ENCODE measurements at places on chromosomes 2 and 18.
A peak's percentile ranks its signal among the peaks of the same experiment; 100 is the strongest.

GRCh38 chr18:37565101-37565976, at the start of gene CELF4:
Gene CELF4, minus strand, starts transcription at chr18:37565798.
- H3K27ac ChIP-seq: no peak within 1 kb of the TSS
- peaks cover 4% of the 10 kb centered on the region for H3K4me1 ChIP-seq
- H3K36me3 ChIP-seq: no peaks in the 10 kb centered on the region
- H3K4me3 ChIP-seq: peak within 1 kb of the TSS; percentile 52
- DNase-seq: no peak
- H3K27me3 ChIP-seq: peaks cover 33% of the 10 kb centered on the region

GRCh38 chr18:4587204-4587603, 132.1 kb upstream of the DLGAP1 start:
- no peaks in the 10 kb centered on the region for H3K4me1 ChIP-seq
- no peak overlapping the region for H3K27ac ChIP-seq
- peak; percentile 0 for DNase-seq
- no peaks in the 10 kb centered on the region for H3K36me3 ChIP-seq
- no peaks in the 10 kb centered on the region for H3K27me3 ChIP-seq

DNA sequence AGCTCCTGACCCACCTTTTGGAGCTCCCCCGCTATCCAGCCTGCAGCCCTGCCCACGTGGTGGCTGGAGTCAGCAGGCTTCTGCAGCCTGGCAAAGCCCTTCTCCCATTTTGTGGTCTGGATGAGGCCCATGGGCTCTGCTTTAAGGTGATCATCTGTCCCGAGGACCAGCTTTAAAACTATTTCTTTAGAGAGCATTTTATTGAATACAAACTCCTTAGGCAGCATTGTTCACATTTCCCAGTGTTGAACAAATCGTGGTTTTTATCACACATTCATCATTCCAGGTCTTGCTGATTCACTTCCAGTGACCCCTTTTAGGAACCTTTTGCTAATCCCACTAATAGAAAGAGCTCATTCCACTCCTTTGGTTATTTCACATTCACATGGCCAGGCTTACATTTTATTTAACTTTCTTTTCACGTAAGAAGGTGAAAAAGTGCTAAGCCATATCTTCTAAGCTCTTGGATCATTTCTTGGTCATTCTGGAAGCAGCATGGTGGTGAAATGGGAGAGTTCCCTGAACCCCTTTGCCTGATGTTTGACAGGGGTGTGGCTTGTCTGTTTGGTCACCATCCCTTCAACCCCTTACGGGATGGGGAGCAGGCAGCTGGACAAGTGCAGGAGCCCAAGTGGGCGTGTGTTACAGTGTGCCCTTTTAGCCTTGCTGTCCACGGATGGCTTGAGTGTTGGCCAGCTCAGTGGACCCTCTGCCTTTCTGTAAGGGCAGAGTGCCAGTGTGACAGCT, 80.4 kb upstream of the RAPGEF4 start:
- H3K36me3 ChIP-seq: no peaks in the 10 kb centered on the region
- no peaks in the 10 kb centered on the region for H3K27me3 ChIP-seq
- DNase-seq: peak; percentile 94
- H3K4me1 ChIP-seq: peaks cover 16% of the 10 kb centered on the region

- no peaks in the 10 kb centered on the region for H3K4me1 ChIP-seq
- DNase-seq: no peak
- H3K36me3 ChIP-seq: no peaks in the 10 kb centered on the region
- H3K27ac ChIP-seq: no peak overlapping the region
These were observed 324.0 kb upstream of the SETBP1 start for GRCh38 chr18:44356566-44357157.

- H3K4me1 ChIP-seq: no peaks in the 10 kb centered on the region
- DNase-seq: no peak
- no peak overlapping the region for H3K27ac ChIP-seq
- H3K27me3 ChIP-seq: no peaks in the 10 kb centered on the region
These were observed 76.1 kb upstream of the CCDC85A start for GRCh38 chr2:56107502-56108220.

GRCh38 chr18:78021196-78021595, 771.5 kb downstream of the GALR1 start:
- H3K27me3 ChIP-seq: no peaks in the 10 kb centered on the region
- no peak for DNase-seq
- no peak overlapping the region for H3K4me3 ChIP-seq
- no peaks in the 10 kb centered on the region for H3K4me1 ChIP-seq

GRCh38 chr2:173238385-173238784, 116.3 kb upstream of the CDCA7 start:
- DNase-seq: no peak
- no peaks in the 10 kb centered on the region for H3K27me3 ChIP-seq
- no peak overlapping the region for H3K27ac ChIP-seq
- peaks cover 5% of the 10 kb centered on the region for H3K36me3 ChIP-seq
- H3K4me3 ChIP-seq: no peak overlapping the region

DNA sequence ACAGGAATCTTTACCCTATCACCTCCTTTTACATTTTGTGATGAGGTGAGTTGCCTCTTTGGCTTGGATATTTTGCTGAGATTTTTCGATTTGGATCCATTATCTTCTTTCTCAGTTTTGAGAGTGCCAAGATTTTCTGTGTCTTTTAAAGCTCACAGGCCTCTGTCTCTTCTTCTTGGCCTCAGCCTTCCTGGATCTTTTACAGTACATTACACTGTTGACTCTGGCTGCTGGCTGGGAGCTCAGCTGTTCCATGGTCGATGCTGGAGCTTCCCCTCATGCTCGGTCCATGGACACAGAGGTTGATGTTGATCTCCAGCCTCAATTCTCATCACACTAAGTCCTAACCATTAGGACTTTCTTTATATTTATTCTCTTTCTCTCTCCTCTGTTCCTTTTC, 332.8 kb upstream of the UBE2E3 start:
- H3K36me3 ChIP-seq: no peaks in the 10 kb centered on the region
- H3K27me3 ChIP-seq: no peaks in the 10 kb centered on the region
- H3K4me3 ChIP-seq: no peak overlapping the region

- no peak overlapping the region for H3K4me3 ChIP-seq
- H3K27ac ChIP-seq: no peak overlapping the region
- no peaks in the 10 kb centered on the region for H3K4me1 ChIP-seq
These were observed 300.4 kb upstream of the NETO1 start for GRCh38 chr18:73168236-73168635.

DNA sequence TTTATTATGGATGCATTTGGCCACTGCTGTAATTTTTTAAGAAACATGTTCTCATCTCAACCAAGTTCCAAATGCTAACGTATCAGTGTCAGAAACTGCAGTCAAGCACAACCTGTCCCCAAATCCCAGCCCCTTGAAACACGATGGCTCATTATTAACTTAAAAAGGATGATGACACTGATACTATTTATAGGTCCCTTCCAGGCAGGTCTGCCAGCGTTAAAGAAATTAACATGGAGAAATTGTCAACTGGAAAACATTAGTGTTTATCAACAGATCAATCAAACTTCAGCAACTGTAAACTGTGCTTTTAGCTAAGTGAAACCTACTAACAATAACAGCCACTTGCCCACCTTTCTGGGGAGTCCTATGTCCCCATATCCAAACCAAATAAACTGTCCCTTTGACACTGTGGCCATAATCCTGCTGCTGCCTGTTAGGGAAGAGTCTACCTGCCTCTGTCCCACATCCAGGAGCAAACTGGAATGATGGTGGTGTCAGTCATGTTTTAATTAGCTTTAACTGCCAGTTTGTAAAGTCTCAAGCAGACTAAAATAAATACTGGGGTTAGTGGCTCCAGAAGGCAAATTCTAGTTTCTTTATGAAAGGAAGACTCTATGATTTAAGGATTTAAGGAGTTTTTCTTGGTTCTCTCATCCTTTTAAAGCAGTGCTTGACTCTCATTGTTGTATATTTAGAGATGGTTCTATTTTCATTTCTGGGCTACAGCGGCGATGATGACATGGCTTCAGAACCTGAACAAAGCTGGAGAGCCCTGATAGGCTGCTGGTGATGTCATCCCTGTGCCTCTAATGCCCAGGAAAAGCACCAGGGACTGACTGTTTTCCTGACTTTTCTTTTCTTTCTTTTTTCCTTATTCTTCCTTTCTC, 583.6 kb upstream of the PIK3C3 start:
- no peak overlapping the region for H3K4me3 ChIP-seq
- no peak for DNase-seq
- H3K27ac ChIP-seq: no peak overlapping the region
- no peaks in the 10 kb centered on the region for H3K4me1 ChIP-seq

DNA sequence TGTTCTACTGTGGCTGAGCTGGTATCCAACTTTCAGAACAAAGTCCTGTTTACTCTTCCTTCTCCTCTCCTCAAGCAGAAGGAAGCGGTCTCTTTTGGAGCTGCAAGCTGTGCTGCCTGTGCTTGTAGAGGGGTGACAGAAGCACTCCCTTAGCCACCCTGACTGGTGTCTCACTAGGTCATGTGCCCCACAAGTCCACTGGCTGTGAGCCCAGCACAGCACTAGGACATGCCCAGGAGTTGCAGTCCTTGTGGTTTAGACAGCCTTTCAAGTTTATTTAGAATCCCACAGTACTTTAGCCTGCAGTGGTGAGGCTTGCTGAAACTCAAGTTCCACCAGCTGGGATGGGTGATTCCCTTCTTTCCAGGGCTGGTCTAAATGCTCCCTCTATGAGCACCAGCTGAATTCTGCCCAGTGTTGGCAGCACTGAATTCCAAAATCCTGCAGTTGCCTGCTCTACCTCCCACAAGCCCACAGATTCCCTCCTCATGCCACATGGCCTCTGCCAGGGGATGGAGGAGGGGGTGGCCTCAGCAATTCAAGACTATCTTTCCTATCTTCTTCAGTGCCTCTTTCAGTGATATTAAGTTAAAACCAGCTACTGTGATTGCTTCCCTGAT, 61.2 kb downstream of the CCDC85A start:
- no peak overlapping the region for H3K27ac ChIP-seq
- no peaks in the 10 kb centered on the region for H3K4me1 ChIP-seq
- H3K36me3 ChIP-seq: no peaks in the 10 kb centered on the region
- H3K27me3 ChIP-seq: no peaks in the 10 kb centered on the region
- DNase-seq: peak; percentile 60
- H3K4me3 ChIP-seq: no peak overlapping the region

DNA sequence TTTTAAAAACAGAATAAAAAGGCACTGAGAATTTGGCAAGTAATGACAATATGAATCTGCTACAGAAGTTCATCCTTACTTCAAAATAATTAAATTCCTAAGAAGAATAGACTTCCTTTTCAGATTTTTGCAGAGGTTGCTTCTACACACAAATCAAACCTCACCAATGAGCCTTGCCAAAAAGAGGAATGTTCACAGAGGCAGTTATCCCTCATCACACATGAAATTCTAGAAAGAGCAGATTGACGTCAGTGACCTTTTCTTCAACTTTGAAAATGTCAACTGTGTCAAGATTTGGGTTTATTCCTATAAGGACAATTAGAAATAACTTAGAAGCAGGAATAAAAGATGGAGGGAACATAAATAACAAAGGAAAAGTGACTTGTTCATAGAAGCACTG, 64.6 kb downstream of the MBD2 start:
- H3K27me3 ChIP-seq: no peaks in the 10 kb centered on the region
- no peak for DNase-seq
- peaks cover 19% of the 10 kb centered on the region for H3K4me1 ChIP-seq
- H3K27ac ChIP-seq: no peak overlapping the region

DNA sequence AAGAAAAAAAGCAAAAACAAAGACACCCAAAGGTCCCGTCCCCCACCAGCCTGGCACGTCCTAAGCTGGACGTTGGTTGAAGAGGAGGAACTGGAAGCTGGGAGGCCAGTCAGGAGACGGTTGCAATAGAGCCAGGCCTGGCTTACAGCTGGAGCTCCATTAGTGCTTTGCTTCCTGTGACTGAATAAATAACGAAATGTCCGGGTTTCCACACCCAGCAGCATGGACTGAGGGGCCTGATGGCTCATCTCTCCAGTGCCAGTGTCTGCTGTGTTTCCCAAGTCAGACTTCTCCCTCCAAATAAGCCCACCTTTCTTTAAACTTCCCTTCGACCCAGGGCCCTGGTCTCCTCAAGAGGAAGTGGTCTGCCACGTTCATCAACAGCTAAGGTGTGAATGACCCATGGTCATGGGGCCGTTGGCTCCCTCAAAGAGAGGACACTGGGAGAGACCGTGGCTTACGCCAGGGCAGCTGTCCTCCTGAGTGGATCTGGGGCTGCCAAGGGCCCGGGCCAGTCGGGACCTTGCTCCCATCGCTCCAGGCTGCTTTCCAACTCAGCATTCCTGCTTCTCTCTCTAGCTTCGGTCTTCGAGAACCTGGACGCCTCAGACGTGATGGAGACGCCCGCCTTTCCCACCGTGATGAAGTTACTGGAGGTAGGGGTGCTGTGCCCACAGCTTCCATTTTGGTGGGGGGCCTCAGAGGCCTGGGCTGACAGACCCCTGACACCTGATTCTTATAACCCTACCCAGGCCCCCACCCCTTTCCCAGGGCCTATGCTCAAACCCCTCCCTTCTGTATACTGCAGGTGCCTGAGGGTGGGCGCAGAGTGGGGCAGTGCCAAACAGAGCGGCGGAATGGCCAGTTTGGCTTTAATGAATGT, 44.9 kb downstream of the MYO7B start:
- H3K36me3 ChIP-seq: no peaks in the 10 kb centered on the region
- no peak overlapping the region for H3K27ac ChIP-seq
- no peaks in the 10 kb centered on the region for H3K27me3 ChIP-seq
- no peak overlapping the region for H3K4me3 ChIP-seq
- no peak for DNase-seq

DNA sequence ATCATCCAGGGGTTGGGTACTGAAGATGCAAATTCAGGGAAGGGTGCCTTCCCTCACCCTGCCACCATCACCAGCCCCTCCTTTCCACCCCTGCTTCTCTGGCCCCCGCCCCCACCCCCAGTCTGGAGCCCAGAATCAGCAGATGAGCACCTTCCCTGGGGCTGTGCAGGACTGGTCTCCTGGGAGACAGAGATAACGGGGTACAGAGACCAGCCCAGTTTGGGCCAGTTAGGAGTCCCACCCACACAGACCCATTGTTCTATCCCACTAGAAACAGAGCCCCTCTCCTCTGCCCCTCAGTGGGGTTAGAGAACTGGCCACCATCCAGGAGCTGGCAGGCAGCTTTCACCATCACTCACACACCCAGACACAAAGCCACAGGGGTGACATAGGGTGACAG, 4.5 kb upstream of the CRYBA2 start:
- no peak overlapping the region for H3K4me3 ChIP-seq
- DNase-seq: no peak
- H3K36me3 ChIP-seq: no peaks in the 10 kb centered on the region
- H3K27me3 ChIP-seq: peaks cover 78% of the 10 kb centered on the region
- no peak overlapping the region for H3K27ac ChIP-seq

GRCh38 chr2:175310813-175311504, 129.4 kb upstream of the ATP5MC3 start:
- no peaks in the 10 kb centered on the region for H3K36me3 ChIP-seq
- no peak overlapping the region for H3K4me3 ChIP-seq
- no peak overlapping the region for H3K27ac ChIP-seq

- no peak overlapping the region for H3K4me3 ChIP-seq
- peak; percentile 6 for DNase-seq
- no peaks in the 10 kb centered on the region for H3K36me3 ChIP-seq
- H3K27ac ChIP-seq: no peak overlapping the region
- no peaks in the 10 kb centered on the region for H3K27me3 ChIP-seq
These were observed 95.8 kb upstream of the RGPD4 start for GRCh38 chr2:107730898-107731297.

All from astrocyte (in vitro differentiated cells and primary cell).